Upper lobe of right lung (tissue), 1 donor: ENCODE measurements at places on chromosomes 3 and 15. TPM values are rescaled to one million over a fixed set of nuclear protein-coding genes. Genes with fewer than 3 reads are reported as not detected.

The CCDC33 gene
- total RNA-seq = not detected

DNA sequence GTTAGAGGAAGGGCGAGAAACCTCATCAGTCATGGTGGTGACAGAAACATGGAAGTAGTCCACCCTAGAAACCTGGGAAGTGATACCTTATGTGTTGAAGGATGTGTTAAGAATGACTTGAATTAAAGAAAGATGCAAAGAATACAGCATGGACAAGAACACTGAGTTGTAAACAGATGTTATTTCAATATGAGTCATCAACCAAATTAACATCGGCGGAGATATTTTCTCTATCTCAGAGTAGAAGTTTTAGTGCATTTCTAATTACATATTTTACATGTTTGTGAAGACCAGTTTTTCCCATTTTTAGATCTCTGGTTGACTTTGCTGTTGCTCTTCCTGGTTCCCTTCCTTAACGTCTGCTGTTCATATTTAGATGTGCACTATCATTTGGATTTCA lies 268.8 kb upstream of the TBL1XR1 start:
- H3K27ac ChIP-seq = no peak overlapping the region
- no peak for DNase-seq
- no peaks in the 10 kb centered on the region for H3K27me3 ChIP-seq
- H3K4me1 ChIP-seq = peaks cover 4% of the 10 kb centered on the region

DNA sequence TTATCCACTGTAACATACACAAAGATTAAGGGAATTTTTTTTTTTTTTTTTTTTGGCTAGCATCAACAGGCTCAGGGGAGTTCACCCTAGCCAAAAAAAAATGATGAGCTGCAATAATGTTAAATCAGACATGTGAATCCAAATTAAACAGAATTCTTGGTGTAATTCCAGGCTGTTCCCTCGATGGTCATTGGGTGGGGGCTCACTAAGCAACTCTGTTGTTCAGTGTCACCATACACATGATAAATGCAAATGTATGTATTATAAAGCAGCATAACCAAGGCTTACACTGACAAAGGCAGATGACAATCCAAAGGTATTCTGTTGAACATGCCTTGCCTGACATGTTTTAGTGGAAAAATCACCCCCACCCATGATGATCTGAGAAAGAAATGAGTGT lies 29.0 kb downstream of the IL1RAP start:
- no peaks in the 10 kb centered on the region for H3K27me3 ChIP-seq
- no peak for DNase-seq
- H3K4me1 ChIP-seq = peaks cover 6% of the 10 kb centered on the region
- no peaks in the 10 kb centered on the region for H3K36me3 ChIP-seq
- no peak overlapping the region for H3K4me3 ChIP-seq

GRCh38 chr15:45101749-45102148 lies 12.2 kb downstream of the DUOX2 start:
- H3K4me3 ChIP-seq = no peak overlapping the region
- no peaks in the 10 kb centered on the region for H3K36me3 ChIP-seq
- H3K27me3 ChIP-seq = no peaks in the 10 kb centered on the region

GRCh38 chr3:89966877-89967665 lies 859.6 kb downstream of the EPHA3 start:
- no peak overlapping the region for H3K4me3 ChIP-seq
- no peaks in the 10 kb centered on the region for H3K36me3 ChIP-seq
- no peak for DNase-seq
- no peaks in the 10 kb centered on the region for H3K27me3 ChIP-seq

The DUOXA1 gene
- total RNA-seq = 138 TPM

The CYP8B1 gene
- total RNA-seq = not detected

GRCh38 chr3:61687206-61687605 lies 125.8 kb downstream of the PTPRG start:
- H3K27ac ChIP-seq = no peak overlapping the region
- H3K4me3 ChIP-seq = no peak overlapping the region
- H3K4me1 ChIP-seq = peaks cover 8% of the 10 kb centered on the region
- no peaks in the 10 kb centered on the region for H3K36me3 ChIP-seq

DNA sequence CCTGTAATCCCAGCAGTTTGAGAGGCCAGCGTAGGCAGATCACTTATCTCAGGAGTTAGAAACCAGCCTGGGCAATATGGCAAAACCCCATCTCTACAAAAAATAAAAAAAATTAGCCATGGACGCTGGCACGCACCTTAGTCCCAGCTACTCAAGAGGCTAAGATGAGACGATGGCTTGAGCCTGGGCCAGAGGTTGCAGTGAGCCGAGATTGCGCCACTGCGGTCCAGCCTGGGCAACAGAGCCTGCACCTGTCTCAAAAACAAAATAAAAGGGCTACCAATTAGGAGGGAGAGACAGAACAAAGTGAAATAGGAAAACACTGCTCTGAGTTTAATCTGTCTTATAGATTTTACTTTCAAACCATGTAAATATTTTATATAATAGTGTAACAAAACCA lies 33.8 kb downstream of the MSL2 start:
- no peaks in the 10 kb centered on the region for H3K36me3 ChIP-seq
- H3K4me3 ChIP-seq = no peak overlapping the region
- no peak for DNase-seq
- no peak overlapping the region for H3K27ac ChIP-seq
- H3K27me3 ChIP-seq = no peaks in the 10 kb centered on the region

The NOX5 gene
- total RNA-seq = 0.14 TPM

DNA sequence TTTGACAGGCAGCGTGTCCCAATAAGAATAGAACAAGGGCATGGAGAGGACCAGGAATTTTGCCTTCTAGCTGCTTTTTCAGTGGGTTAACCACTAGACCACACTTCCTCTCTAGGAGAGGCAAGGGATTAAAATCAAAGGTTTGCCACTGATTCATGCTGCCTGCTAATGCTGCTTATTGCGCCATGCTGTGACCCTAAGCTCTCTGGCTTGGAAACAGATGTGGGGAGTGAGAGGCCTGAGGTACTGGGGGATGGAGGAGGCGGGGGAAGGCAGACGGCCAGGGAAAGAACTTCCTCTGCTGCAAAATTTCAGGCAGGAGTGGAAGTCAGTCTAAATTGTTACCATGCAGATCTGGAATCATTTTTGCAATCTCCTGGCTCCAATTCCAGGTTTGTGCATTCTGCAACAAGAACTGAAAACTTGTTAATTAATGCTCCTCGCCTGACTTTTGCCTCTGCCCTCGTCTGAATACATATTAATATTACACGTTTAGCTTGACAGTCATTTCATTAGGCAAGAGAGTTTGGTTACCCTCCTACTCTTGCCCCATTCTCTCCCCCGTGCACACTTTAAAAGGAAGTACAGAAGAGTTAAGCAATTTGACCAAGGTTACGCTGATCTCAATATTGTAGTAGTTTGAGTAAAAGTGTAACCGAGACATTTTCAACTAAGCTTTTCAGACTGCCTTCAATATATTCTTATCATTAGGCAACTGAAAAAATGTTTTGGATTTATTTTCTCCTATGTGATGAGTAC lies 121.7 kb upstream of the SPRED1 start:
- H3K4me1 ChIP-seq = peaks cover 23% of the 10 kb centered on the region
- peak overlapping the region; percentile 70 for H3K27ac ChIP-seq
- peak; percentile 82 for DNase-seq
- H3K4me3 ChIP-seq = peak overlapping the region; percentile 8

GRCh38 chr3:172182797-172183196 lies 143.4 kb downstream of the FNDC3B start:
- H3K27ac ChIP-seq = no peak overlapping the region
- DNase-seq = no peak
- H3K27me3 ChIP-seq = no peaks in the 10 kb centered on the region
- no peak overlapping the region for H3K4me3 ChIP-seq

The GASK1A gene
- 3.9 TPM for total RNA-seq

The COL8A1 gene
- 95.1 TPM for total RNA-seq

GRCh38 chr3:54783611-54784010 lies 144.2 kb downstream of the LRTM1 start:
- H3K36me3 ChIP-seq = no peaks in the 10 kb centered on the region
- DNase-seq = no peak
- no peak overlapping the region for H3K4me3 ChIP-seq
- no peaks in the 10 kb centered on the region for H3K27me3 ChIP-seq
- H3K4me1 ChIP-seq = no peaks in the 10 kb centered on the region

The TIMP4 gene
- 6.9 TPM for total RNA-seq

GRCh38 chr3:156761713-156762451 lies 64.3 kb upstream of the LEKR1 start:
- H3K36me3 ChIP-seq = no peaks in the 10 kb centered on the region
- H3K27ac ChIP-seq = no peak overlapping the region
- H3K4me1 ChIP-seq = no peaks in the 10 kb centered on the region
- H3K27me3 ChIP-seq = no peaks in the 10 kb centered on the region
